ENCODE measurements at places on chromosomes 5 and 9.

DNA sequence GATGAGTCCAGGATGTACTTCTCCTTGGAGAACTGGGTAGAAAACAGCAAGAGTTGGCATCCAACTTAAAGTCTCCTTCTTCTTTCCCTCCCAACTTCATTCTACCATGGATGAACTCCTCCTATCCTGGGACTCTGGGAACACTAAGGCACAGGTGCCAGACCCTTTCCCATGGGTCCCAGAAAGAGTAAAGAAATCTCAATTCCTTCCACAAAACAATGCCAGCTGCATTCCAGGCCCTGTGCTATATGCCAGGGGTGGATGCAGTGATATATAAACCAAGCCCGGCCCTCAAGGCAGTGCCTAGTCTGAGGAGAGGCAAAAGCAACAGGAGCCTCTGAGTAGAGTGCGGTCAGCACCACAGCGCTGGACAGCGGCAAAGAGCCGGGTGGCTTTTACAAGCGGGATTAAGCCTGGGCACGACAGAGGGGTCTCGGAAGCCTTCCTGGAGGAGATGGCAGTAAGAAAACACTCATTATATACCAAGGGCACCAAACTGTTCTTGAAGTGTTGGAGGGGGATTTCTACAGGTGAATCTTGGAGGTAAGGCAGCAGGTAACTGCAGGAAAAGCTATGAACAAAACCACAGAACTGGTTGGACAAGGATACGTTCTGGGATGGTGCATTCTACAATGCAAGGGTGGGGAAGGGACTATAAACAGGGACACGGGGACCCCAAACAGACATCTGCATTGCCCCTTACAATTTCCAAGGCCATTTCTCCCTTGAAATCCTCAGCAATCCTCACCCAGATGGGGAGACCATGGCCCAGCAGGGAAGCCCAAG, 16.4 kb upstream of the TOR2A start:
- no peaks in the 10 kb centered on the region for H3K27me3 ChIP-seq
- H3K27ac ChIP-seq, result no peak overlapping the region
- H3K4me3 ChIP-seq, result no peak overlapping the region
- no peak for DNase-seq

GRCh38 chr5:19042106-19042505, 945.9 kb downstream of the CDH18 start:
- H3K36me3 ChIP-seq, result no peaks in the 10 kb centered on the region
- no peak overlapping the region for H3K4me3 ChIP-seq
- H3K27ac ChIP-seq, result no peak overlapping the region
- H3K27me3 ChIP-seq, result no peaks in the 10 kb centered on the region
- H3K4me1 ChIP-seq, result no peaks in the 10 kb centered on the region

GRCh38 chr5:159916841-159917761, 819 bp downstream of the ADRA1B start:
- H3K4me1 ChIP-seq, result peaks cover 9% of the 10 kb centered on the region
- peak; percentile 69 for DNase-seq
- peak overlapping the region; percentile 84 for H3K27ac ChIP-seq

- H3K27ac ChIP-seq, result no peak overlapping the region
- H3K4me3 ChIP-seq, result no peak overlapping the region
- no peaks in the 10 kb centered on the region for H3K27me3 ChIP-seq
- H3K4me1 ChIP-seq, result no peaks in the 10 kb centered on the region
- no peak for DNase-seq
These were observed 17.9 kb downstream of the MIGA2 start for GRCh38 chr9:129054163-129054851.

- H3K27me3 ChIP-seq, result no peaks in the 10 kb centered on the region
- no peaks in the 10 kb centered on the region for H3K36me3 ChIP-seq
- no peaks in the 10 kb centered on the region for H3K4me1 ChIP-seq
- no peak for DNase-seq
These were observed 21.6 kb downstream of the FOXE1 start for GRCh38 chr9:97874624-97875023.

DNA sequence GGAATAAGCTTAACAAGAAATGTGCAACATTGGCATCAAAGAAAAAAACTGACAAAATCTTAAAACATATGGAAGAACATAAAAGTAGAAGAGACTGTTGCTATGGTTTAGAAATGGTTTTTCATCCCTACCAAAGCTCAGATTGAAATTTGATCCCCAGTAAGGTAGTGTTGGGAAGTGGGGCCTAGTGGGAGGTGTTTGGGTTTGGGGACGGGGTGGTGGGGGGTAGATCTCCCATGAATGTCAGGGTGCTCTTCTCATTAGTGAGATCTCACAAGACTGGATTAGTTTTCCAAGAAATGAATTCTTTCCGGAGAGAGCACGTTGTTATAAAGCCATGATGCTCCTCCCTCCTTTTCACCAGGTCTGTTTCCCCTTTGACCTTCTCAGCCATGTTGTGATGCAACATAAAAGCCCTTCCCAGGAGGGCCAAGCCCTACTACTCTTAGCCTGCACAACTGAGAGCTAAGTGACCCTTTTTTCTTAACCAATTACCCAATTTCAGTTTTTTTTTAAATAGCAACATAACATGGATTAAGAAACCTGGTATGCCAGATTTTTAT, 10.6 kb downstream of the TMEM167A start:
- no peaks in the 10 kb centered on the region for H3K36me3 ChIP-seq
- H3K27me3 ChIP-seq, result no peaks in the 10 kb centered on the region
- no peak for DNase-seq

DNA sequence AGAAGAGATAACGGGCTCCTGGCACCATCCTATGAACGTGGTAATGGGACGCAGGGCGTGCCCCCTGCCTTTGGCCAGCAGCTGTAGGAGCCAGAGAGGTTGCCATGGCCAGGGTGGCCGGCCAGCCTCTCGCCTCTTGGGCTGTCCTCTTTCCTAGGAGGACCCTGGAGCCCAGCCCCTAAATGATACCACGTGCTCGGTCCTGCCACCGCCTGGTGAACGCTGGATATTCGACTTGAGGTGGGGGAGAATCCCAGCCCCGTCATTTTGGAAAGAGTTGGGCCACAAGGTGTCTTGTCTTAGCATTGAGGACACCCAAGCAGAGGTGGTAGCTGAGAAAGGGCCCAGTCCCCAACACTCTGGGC, 391 bp upstream of the NRG2 start:
- no peaks in the 10 kb centered on the region for H3K27me3 ChIP-seq
- peaks cover 35% of the 10 kb centered on the region for H3K4me1 ChIP-seq
- no peak overlapping the region for H3K27ac ChIP-seq
- DNase-seq, result no peak
